ENCODE measurements at places on chromosomes 6 and 20.

GRCh38 chr20:45938727-45939438 is 4.4 kb downstream of the PCIF1 start:
- DNase-seq, result no peak

- DNase-seq, result no peak
Measured at GRCh38 chr6:62652692-62653328, 366.8 kb upstream of the KHDRBS2 start.

DNA sequence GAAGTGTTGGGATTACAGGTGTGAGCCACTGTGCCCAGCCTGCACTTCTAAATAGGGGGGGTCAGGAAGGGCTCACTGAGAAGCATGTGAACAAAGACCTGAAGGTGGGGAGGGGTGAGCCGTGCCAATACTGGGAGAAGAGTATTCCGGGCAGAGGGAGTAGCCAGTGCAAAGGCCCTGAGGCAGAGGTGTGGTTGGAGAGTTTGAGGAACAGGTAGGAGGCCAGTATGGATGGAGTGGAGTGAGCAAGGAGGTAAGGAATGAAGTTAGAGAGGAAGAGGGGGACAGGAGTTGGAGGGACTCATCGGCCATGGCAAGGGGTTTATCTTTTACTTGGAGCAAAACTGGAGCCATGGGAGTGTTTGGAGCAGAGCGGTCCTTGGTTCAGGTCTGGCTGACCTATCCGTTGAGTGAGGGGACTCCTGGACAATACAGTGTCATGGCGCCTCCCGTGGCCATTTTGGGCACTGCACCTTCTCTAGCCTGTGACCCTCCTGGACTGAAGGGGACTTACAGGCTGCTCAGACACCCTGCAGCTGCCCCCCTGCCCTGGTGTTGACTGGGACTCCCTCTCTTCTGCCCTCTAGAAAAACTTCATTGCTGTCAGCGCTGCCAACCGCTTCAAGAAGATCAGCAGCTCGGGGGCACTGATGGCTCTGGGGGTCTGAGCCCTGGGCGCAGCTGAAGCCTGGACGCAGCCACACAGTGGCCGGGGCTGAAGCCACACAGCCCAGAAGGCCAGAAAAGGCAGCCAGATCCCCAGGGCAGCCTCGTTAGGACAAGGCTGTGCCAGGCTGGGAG is 12.1 kb downstream of the FOXS1 start:
- peak; percentile 59 for DNase-seq

GRCh38 chr6:138869398-138869797 is 73.5 kb downstream of the ECT2L start:
- DNase-seq, result no peak

DNA sequence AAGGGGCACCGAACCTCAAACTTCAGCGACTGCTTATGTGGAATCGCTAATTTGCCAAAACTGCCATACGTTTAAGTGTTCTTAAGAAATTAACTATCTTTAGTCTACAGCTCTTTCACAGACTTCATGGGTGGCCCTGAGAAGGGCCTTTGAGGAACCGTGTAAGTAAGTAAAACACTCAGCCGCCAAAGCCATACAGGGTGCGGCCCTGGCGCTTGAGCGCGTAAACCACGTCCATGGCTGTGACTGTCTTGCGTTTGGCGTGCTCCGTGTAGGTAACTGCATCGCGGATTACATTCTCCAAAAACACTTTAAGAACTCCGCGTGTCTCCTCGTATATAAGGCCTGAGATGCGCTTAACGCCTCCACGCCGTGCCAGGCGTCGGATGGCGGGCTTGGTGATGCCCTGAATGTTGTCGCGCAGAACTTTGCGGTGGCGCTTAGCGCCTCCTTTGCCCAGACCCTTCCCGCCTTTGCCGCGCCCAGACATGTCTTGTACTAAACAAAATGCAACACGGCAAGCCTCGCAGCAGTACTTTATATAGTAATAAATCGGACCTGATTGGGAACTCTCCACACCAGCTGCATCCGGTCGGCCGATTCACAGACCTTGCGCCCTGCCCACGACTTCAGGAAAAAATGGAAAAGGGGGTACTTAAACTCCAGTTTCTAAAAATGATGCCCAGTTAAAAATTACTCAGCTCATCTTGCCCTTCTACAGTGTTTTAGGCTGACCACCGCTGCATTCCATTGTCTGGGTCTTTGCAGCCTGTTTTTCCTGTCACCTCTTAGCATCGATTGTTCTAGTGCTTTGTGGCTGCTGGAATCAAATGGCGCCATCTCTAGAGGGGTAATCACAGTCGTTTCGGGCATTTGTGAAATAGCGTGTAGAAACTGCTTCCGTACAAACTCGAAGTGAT is 38.9 kb downstream of the OR2B2 start:
- DNase-seq, result no peak

DNA sequence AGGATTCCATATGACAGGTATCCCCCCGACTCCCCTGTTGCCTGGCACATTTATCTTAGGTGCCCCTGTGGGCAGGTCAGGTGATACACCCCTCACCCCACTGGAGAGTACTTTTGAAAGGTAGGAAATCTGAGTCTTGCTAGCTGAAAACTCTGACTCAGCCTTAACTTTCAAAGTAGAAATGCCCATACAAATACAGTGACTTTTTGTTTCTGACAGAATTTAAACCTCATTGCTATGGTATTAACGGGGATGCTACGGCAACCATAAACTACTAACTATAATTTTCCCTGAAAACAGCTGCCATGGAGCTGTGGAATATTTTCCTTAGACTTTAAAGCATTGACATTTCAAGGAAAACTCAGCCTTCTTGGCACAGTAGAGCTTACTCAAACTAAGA is 536.0 kb downstream of the RFPL4B start:
- DNase-seq, result no peak

DNA sequence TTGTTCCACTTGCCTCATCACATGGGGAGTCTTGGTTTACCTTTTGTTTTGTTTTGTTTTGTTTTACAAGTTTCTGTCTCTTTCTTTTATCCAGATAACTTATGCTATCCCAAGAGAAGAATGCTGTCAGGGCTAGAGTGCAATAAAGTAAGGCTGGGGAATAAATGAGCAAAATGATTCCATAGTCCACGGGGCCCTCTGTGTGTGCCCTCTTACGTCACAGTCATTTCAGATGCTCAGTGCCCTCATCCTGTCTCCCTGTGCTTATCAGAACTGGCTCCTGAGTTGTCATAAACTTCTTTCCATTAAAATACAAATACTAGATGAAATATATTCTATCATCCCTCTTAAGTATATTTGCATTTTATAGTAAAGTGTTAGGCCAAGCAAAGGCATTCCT is 30.8 kb upstream of the ENPP1 start:
- no peak for DNase-seq

GRCh38 chr6:167678102-167679101 is 148.3 kb upstream of the AFDN start:
- DNase-seq, result peak; percentile 63

DNA sequence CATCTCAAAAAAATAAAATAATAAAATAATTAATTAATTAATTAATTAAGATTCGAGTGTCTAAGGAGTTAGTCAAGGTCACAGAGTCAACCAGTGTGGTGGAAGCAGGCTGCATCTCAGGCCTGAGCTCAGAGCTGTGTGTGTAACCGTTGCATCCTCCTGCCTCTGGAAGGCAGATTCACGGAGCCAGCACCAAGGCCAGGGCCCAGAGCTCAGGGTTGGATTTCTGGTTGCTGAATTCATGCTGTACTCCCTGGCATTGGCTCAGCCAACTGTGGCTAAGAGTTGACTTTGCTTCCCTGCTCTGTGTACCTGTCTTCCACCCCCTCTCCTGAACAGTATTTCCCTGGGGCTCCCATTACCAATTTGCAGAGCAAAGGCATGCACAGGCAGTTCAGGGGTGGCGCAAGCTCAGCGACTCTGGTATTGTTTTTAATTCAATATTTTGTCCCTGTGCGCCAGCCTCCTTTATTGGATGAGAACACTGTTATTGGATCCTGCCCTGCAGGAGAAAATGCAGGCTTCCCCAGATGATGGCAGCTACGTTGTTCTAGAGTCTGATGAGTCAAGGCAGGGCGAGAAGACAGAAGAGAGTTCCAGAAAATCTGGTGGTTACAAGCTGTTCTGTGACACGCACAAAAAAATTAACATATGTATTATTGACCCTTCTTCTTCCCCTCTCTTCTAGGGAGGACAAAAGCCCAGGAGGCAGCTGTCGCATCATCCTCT is 12.3 kb upstream of the CTNNBL1 start:
- no peak for DNase-seq

DNA sequence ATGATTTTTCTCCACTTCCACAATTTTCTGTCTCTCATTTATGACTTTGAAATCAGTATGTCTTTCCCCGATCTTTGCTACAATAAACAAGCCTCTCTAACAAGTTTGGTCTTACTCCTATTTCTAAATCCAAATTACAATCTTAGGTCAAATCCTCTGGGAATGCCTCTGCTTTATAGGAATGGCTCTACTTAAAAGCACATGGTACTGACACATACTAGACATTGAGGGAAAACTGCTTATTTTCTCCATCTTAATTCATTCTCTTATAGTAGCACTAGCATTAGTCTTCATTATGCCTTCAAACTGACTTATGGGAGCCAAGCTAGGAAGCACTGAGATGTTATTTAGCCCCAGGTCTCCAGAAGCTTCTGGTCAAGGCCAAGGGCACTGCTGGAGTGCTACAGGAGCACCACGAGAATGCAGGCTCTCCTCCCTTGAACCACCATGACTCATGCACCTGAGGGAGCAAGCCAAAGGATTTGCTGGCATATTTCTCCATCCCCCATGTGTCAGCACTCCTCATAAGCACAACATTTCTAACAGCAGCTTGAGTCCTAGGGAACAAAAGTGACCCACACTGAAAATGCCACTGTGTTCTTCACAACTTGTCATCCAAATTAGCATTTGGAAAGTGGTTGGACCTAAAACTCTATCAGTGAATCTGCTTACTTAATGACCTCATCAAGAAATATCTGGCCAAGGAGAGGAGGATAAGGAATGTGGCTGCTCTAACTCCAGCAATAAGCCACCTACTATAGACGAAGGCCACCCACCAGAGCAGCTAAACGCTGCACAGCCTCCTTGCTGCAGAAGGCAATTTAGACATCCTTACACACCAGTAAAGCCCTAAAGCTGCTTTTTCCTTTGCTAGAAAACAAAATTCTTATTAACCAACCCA is 156.8 kb upstream of the KCNQ5 start:
- no peak for DNase-seq

- DNase-seq, result no peak
Measured at GRCh38 chr6:14770040-14770439, 475.8 kb upstream of the JARID2 start.

GRCh38 chr6:116797585-116797984 is 31.3 kb downstream of the GPRC6A start:
- DNase-seq, result no peak

DNA sequence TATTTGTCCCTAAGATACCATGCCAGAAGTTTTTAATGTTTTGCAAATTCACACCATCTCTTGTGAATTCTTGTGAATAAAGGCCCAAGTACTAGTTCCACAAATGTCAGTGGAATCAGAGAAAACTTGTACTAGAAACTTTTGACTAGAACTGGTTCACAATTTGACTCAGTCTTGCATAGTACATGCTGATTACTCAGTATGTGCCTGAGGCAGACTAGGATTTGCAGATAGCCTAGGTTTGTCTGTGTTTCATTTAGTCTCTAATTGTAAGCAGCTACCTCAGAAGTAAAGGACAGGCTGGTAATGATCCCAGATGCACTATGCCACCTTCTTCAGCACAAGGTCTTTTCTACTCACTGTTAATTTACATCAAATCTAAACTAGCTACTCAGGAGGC is 34.2 kb upstream of the GSTA4 start:
- no peak for DNase-seq

DNA sequence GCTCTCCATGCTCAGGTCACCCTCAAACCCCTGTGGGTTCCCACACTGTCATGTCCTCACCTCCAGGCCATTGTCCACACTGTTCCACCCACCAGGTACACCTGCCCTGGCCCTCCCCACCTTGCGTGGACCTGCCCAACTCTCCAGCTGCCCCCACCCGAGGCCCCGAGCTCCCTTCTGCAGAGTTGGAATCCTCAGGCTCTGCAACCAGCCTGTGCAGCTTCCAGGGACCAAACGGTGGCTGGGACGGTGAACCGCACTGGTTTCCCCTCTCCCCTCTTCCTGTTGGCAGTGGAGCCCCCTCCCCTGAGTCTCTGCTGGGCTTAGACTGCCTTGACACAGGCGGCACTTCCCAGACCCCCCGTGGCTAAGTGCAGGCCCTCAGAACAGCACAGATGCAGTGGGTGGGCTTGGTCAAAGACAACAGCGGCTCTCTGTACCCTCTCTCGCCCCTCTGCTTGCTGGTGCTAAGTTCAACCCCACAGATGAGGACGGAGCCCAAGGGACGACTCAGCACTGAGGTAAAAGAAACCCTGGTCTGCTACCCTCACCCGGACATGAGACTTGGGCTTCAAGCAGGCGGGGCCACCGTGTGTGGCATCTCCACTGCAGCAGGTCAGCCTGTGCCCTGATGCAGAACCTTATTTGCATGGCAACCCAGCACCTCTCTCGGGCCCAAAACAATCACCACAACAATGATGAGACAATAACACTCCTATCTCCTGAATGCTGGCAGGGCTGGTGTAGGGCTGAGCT is 11.0 kb downstream of the ZBP1 start:
- no peak for DNase-seq

DNA sequence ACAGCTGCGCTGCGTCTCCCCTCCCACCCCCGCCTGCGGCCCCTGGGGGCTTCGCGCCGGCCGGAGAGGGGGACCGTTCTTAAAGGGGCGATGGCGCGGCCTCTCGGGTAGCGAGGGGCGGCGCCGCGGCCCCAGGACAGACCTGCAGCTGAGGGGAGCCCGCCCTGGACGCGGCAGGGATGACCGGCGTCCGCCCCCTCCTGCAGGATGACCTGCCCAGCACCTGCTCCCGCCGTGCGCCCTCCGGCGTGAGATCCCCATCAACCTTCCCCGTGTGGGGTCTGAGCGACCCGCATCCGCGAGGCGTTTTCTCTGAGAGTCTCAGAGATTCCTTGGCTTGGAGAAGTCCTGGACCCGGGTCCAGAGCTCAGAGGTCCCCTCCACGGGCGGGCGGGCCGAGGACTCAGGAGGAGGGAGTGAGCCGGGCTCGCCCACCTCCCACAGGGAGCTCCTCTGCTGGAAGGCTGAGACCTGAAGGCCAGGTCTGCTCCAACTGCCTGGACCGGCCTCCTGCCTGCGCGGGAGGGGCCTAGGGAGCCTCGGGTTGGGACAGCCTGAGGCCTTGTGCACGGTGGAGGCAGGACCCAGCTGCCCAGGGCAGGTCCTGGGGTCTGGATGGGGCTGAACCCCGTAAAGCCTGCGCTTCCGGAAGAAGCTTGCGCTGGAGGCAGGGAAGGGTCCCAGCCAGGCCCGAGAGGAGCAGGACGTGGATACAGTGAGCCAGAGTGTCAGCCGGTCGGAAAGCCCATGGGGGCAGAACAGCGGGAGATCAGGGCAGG is 532 bp upstream of the NKAIN4 start:
- DNase-seq, result no peak

DNA sequence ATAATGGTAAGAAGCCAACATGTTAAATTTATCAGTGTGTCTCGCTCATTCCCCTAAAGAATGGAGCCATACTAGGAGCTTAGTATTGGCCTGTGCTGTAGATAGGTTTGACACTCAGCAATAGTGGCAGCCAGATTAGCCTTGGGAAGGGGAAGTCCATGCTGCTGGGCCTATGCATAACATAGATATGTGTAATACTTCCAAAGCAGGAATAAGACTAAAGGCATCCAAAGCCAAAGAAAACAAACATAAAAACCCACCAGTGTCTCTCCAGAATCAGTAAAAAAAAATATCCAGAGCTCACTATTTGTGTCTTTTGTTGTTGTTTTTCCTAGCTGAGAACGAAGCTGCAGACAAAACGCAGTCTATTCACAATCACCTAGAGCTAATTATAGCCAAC is 104.2 kb upstream of the STXBP5 start:
- no peak for DNase-seq
